ENCODE measurements at places on chromosomes 16 and 17.

- no peak for DNase-seq
Observed at GRCh38 chr17:18851201-18851600, 6.7 kb upstream of the PRPSAP2 start.

DNA sequence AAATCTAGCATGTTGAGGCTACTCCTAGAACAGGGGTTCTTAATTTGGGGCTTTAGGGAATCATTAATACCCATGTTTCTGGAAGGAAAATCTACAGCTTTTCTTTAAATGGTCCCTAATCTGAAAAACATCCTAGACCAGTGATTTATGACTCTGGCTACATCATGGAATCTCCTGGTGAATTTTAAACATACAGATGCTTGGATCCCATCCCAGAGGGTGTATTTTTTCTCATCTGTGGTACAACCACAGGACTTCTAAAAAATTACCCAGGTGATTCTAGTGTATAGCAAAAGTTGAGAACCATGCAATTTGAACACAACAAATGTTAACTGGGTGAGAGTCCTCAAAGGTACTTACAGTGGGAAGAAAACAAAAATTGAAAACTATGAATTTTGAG lies 41.5 kb downstream of the KANSL1 start:
- DNase-seq = no peak

GRCh38 chr17:74485022-74485743 lies 18.7 kb downstream of the CD300A start:
- DNase-seq = no peak

DNA sequence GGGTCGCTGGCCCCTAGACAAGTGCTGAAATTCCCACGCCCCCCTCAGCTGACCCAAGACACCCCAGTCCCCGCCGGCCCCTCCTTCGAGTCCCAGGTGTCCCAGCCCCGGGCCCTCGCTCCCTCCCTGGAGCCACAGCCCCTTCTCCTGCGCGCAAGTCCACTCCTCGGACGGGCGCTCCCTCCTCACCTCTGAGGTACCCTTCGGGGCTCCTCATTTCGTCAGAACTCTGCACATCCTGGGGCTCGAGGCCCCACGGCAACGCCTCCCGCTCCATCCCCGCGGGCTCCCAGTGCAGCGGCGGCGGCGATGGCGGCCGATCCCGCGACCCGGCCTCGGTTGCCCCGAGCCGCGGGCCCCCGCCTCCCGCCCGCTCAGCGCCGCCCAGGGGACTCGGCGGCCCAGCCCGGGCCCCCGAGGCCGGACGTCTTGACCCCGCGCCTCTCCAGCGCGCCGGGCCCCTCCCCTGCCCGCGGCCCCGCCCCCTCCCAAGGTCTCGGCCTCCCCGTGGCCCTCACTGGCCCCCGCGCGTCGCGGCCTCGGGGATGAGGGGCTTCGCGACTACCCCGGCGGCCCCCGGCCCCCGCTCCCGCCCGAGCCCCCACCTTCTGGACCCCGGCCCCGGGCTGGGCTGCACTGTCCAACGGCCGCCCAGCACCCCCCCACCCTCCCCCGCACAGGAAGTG lies at the start of gene ZNF768:
Gene ZNF768, minus strand, starts transcription at position 430 of the 686 bp plus-strand sequence. Its CDS starts 153 bp downstream, at position 277.
- DNase-seq = no peak

- no peak for DNase-seq
Observed at GRCh38 chr16:63200940-63201339, 1164.7 kb upstream of the CDH8 start.

DNA sequence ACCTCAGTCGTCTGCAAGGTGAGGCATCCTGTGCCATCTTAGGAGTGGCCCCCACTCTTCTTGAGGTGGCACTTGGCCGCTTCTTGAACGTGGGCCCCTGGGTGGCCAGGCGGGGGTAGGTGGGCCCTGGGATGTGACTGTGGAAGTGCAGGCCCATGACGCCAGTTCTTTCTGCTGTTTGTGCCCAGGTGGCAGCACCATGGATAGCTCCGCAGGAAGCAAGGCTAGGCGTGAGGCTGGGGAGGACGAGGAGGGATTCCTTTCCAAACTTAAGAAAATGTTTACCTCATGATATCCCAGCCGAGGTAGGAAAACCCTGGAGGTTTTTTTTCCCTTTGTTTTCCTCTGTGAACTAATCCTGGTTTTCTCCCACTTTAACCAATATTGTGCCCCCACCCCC lies 19.8 kb downstream of the NMRAL1 start:
- no peak for DNase-seq

- DNase-seq = no peak
Observed at GRCh38 chr17:73226556-73227172, 33.8 kb downstream of the COG1 start.
